NCI-H146 (cell line): ENCODE measurements at places on chromosomes 13 and 19.
A peak's percentile ranks its signal among the peaks of the same experiment; 100 is the strongest.

DNA sequence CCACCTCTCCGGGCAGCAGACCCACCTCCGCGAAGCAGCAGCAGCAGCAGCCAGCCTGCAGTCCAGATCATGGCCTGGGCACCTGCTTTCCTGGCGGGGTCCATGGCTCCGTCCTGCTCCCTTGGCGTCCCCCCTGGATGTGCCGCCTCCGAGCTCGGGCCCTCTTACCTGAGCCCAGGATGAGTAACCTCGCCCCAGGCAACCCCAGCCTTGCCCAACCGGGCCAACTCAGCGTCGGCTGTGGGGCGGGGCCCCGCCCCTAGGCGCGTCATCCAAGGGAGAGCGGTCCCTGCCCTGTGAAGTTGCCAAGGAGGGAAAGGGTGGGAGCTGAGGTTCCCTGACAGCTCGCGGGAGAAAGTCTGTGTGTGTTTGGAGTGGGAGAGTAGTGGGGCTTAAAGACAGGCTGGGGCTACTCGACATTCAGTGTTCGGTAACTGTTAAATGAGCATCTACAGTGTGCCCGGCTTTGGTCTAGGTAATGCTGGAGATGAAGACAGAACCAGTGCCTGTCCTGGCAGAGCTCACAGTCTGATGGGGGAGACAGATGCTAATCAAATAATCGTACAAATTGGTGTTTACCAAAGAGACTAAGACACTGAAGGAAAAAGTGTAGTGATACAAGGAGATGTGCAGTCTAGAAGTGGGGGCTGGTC is at the start of gene LYPD3:
Gene LYPD3, minus strand, starts transcription at position 141 of the 653 bp plus-strand sequence. Its CDS starts 37 bp downstream, at position 104.
- DNase-seq = peak; percentile 21

DNA sequence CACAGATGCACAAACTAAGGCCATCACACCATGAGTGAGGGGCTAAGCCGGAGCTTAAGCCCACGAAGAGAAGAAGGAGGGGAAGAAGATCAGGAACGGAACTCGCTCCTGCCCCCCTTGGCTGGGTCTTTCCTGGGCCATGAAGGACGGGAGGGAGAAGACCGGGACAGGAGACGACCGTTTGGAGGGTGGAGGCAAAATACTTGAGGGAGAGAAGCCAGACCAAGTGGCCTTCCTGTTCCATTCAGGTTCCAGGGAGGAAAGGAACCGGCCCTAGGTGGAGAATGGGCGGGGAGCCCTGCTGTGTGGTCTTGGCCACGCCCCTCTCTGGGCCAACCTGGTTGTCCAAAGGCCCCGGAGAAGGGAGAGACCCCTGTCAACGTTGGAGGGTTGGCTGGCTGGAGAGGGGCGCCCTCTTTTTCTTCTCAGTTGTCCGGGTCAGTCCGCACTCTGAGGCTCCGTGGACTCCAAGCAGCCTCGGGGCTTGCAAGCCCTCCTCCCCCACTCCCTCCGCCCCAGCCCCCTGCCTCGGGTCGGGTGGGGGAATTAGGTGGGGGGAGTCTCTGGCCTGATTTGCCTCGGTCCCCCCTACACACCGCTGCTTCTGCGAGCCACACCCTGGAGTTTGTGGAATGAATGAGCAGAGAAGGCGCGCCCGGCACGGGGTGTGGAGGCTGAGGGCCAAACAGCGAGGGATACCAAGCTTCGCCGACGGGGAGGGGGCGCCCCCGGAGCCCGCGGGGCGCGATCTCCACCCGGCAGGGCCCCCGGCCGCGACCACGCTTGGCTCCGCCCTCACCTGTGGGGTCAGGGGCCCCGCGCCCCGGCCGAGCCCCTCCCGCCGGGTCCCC is 757 bp downstream of the FBN3 start:
- peak; percentile 45 for DNase-seq

DNA sequence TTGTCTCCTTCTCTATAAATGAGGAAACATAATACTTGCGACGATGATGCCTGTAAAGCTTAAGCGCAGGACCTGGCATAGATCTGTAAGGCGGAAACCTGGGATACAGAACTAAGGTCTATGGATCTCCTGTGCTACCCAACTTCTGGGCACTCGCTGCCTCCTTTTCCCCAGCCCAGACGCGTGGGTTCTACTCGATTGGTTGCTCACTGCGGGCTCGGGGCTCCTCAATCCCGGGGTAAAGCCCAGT is 615 bp upstream of the PSMC4 start:
- peak; percentile 60 for DNase-seq

- no peak for DNase-seq
Observed at GRCh38 chr13:41148419-41149283, 16.0 kb upstream of the KBTBD6 start.

GRCh38 chr13:42812316-42812715 is 30.9 kb downstream of the FAM216B start:
- DNase-seq = no peak
